ENCODE measurements at places on chromosomes 11 and 22. TPM values are rescaled to one million over a fixed set of nuclear protein-coding genes. Genes with fewer than 3 reads are reported as not detected.

Gene MISFA
- 1.2 TPM for total RNA-seq

Gene FGF4
- not detected for total RNA-seq

Gene UBASH3B
- total RNA-seq = 24.1 TPM

Gene JAML
- 0.82 TPM for total RNA-seq

Gene ELFN2
- 7.7 TPM for total RNA-seq

Gene TRPC6
- total RNA-seq = 5.7 TPM

Gene DDI1
- total RNA-seq = not detected

DNA sequence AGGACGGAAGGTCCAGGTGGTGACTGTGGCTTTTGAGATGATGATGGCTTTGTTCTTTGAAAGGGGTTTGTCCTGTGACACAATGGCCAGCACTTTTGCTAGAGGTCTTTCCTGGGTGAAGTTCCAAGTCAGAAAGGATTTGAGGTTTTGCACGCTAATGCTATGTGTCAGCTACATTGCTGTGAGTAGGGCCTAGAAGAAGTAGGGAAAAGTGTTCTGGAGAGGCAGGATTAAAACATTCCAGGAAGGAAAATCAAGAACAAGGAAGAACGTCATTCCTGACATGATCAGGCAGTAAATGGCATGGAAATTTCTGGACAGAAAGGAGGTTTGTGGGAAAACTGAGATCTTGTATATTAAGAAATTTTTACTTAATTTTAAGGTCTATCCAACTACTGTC is 290.7 kb downstream of the NTM start:
- no peak for DNase-seq

DNA sequence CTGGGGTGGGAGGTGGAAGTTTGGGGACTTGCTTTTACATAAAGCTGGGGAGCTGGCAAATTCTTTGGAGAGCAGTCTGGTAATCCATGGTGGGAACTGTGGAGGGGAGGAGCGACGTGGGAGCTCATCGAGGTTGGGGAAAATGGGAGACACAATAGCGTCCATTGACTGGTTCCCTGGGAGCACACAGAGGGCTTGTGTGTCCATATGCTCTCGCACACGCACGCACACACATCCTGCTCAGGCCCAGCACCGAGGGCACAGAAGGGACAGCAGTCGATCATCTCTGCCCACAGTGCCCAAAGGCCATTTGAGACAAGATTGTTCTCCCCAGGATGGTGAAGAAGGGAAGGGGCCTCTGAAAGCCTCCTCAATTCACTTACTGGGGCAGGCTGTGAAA is 53.7 kb downstream of the FBXO7 start:
- DNase-seq = peak; percentile 36

- DNase-seq = no peak
Observed at GRCh38 chr11:78349114-78349513, 68.5 kb downstream of the GAB2 start.

GRCh38 chr11:72954860-72955259 is 140.6 kb downstream of the ATG16L2 start:
- no peak for DNase-seq

GRCh38 chr22:36368359-36368983 is 19.3 kb downstream of the MYH9 start:
- DNase-seq = no peak

DNA sequence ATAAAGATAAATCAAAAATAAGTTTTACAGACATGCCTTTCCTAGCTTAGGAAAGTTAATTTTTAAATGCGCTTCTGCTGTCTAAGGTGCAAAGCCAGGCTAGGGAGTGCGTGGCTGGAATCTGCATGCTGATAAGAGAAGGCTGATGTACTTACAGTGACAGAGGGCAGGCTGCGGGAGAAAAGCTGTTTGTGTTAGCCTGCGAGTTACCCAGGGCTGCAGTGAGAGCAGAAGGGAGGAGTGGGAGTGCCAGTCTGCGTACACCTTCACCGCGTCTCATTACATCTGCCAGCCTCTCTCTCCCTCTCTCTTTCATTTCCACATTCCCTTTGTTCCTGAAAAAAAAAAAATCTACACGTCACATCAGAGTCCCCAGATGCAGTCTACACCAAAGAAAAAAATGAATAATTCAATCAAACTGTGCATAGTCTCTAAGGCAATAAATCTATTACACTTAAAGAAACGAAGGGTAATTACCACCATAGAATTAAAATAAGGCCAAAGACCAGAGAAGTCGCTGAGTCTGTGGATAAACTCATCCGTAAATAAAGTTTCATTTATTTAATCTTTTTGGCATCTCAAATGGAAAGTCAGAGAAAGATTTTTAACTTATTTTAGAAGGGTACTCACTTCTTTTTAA is 126.4 kb upstream of the C11orf58 start:
- DNase-seq = no peak

- no peak for DNase-seq
Observed at GRCh38 chr11:20103281-20103680, 57.0 kb downstream of the DBX1 start.

GRCh38 chr11:110807801-110808200 is 95.6 kb upstream of the ARHGAP20 start:
- DNase-seq = no peak

DNA sequence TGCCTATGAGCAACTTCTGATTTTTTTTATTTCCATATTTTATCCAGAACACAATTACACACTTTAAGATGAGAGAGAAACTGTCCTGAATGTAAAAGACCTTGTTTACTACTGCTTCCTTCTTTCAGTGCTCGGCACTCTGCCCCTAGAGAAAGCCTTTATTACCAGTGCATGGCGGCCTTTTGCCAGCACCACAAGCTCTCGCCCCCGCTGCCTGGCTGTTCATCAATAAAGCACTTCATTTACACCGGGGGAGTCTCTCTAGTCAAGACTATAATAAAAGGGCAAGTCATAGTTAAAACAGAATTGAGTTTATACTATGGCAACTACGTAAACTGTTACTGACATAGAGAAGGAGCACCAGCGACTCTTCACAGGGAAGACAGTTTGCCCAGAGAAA is 259.5 kb downstream of the CADM1 start:
- DNase-seq = no peak

GRCh38 chr22:22810471-22810870 is 77.1 kb upstream of the IGLL5 start:
- no peak for DNase-seq

All from frontal cortex (tissue), 4 donors.